ENCODE measurements at places on chromosomes 5 and 9. TPM values are rescaled to one million over a fixed set of nuclear protein-coding genes. Genes with fewer than 3 reads are reported as not detected.

The NSG2 gene
- 443 TPM for polyA plus RNA-seq

The OSMR gene
- 6.0 TPM for polyA plus RNA-seq

The AFAP1L1 gene
- 19.7 TPM for polyA plus RNA-seq

GRCh38 chr5:154285661-154286408 is 95.3 kb downstream of the GALNT10 start:
- H3K4me1 ChIP-seq: peaks cover 3% of the 10 kb centered on the region
- H3K36me3 ChIP-seq: no peaks in the 10 kb centered on the region
- H3K27ac ChIP-seq: no peak overlapping the region
- no peak overlapping the region for H3K4me3 ChIP-seq
- DNase-seq: no peak

GRCh38 chr5:117942861-117943519 is 1045.4 kb downstream of the DTWD2 start:
- no peak overlapping the region for H3K27ac ChIP-seq
- H3K27me3 ChIP-seq: no peaks in the 10 kb centered on the region
- H3K36me3 ChIP-seq: no peaks in the 10 kb centered on the region
- no peaks in the 10 kb centered on the region for H3K4me1 ChIP-seq
- no peak for DNase-seq
- no peak overlapping the region for H3K4me3 ChIP-seq

DNA sequence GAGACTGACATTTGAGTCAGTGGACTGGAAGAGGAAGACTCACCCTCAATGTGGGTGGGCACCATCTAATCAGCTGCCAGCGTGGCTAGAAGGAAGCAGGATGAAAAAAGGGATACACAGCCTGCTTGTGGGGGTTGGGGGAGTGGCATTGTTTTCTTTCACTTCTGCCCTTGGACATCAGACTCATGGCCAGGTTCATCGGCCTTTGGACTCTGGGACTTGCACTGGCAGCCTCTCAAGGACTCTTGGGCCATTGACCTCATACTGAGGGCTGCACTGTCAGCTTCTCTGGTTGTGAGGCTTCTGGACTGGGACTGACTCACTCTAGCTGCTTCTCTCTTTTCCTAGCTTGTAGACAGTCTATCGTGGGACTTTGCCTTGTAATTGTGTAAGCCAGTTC is 374.9 kb downstream of the TLE1 start:
- H3K27me3 ChIP-seq: no peaks in the 10 kb centered on the region
- H3K36me3 ChIP-seq: no peaks in the 10 kb centered on the region
- no peak overlapping the region for H3K27ac ChIP-seq

GRCh38 chr5:102554728-102555127 is 55.9 kb upstream of the SLCO6A1 start:
- no peak overlapping the region for H3K27ac ChIP-seq
- H3K27me3 ChIP-seq: no peaks in the 10 kb centered on the region
- H3K36me3 ChIP-seq: no peaks in the 10 kb centered on the region
- no peaks in the 10 kb centered on the region for H3K4me1 ChIP-seq
- no peak for DNase-seq

DNA sequence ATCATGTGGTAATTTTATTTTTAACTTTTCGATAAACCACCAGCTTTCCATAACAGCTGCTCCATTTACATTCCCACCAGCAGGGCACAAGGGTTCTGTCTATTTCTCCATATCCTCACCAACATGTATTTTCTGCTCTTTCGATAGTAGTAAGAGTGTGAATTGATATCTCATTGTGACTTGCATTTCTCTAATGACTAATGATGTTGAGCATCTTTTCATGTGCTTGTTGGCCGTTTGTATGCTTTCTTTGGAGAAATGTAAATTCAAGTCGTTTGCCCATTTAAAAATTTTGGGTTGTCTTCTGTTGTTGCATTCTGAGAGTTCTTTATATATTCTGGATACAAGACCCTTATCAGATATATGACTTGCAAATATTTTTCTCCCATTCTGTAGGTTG is 45.9 kb downstream of the PSD2 start:
- peaks cover 16% of the 10 kb centered on the region for H3K4me1 ChIP-seq
- no peak for DNase-seq
- H3K4me3 ChIP-seq: no peak overlapping the region
- H3K27ac ChIP-seq: no peak overlapping the region
- peaks cover 55% of the 10 kb centered on the region for H3K36me3 ChIP-seq

DNA sequence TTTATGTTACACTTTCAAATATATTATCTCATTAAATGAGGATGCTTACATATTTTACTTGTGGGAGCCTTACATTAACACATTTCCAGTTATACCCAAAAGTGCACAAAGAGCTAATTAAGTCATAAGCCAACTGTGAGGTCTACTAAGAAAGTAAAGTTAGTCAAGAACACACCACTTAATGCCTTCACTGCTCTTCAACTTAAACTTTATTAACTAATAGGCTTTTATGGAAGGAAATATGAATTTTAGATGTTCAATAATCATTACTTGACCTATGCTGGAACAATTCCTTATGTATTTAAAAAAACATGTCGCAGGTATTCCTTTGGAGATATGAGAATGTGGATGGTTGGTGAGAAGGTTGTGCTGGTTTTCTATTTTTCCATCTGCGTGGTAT is 3.4 kb downstream of the ST8SIA4 start:
- no peak for DNase-seq
- H3K27me3 ChIP-seq: peaks cover 16% of the 10 kb centered on the region
- H3K36me3 ChIP-seq: no peaks in the 10 kb centered on the region
- H3K4me1 ChIP-seq: peaks cover 17% of the 10 kb centered on the region

- no peak for DNase-seq
- peaks cover 48% of the 10 kb centered on the region for H3K36me3 ChIP-seq
- H3K4me3 ChIP-seq: no peak overlapping the region
- H3K4me1 ChIP-seq: no peaks in the 10 kb centered on the region
Observed at GRCh38 chr9:132609184-132609583, 26.8 kb downstream of the BARHL1 start.

GRCh38 chr9:10268531-10269485 is 344.0 kb downstream of the PTPRD start:
- no peaks in the 10 kb centered on the region for H3K36me3 ChIP-seq
- H3K27me3 ChIP-seq: no peaks in the 10 kb centered on the region
- H3K4me3 ChIP-seq: no peak overlapping the region
- no peak overlapping the region for H3K27ac ChIP-seq
- DNase-seq: no peak

DNA sequence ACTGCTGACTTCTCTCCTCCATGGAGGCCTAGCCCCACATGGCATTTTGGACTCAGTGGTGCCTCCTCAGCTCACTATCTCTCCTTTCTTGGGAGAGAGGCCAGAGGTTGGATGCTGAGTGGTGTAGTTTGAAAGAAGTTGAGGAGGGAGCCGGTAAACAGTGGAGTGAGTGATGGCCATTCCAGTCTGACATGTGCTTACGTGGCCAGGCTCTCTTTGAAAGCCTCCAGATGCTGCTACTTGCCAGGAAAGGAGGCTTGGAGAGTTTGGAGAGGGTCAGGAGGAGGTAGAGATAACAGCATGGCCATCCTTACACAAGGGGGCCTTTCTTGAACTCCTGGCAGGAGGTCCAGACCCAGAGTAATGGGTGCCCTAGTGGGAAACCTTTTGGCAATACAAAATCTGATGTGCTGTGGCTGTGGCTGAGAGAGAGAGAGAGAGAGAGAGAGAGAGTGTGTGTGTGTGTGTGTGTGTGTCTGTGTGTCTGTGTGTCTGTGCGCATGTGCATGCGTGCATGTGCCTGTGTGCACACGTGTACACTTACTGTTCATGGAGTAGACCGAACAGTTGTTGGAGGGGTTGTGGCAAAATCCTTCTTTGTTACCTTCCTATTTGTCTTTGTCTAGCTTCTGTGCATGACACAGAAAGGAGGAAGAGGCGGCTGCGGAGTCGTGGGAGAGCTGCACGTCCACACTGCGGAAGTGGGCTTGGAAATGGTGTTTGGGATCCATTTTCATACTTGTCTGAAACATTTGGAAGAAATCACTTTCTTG is 37.8 kb downstream of the RALGPS1 start:
- peaks cover 16% of the 10 kb centered on the region for H3K4me1 ChIP-seq
- DNase-seq: no peak
- H3K36me3 ChIP-seq: no peaks in the 10 kb centered on the region
- H3K27ac ChIP-seq: peak overlapping the region; percentile 80
- no peak overlapping the region for H3K4me3 ChIP-seq
- H3K27me3 ChIP-seq: no peaks in the 10 kb centered on the region

Data from spinal cord (tissue), 10 donors.